Progenitor cell of endocrine pancreas (in vitro differentiated cells): ENCODE measurements at places on chromosomes 7 and 10. TPM values are rescaled to one million over a fixed set of nuclear protein-coding genes. Genes with fewer than 3 reads are reported as not detected.

NOS3 gene
- total RNA-seq: 0.74 and 1.1 TPM in 2 replicates

TRIM73 gene
- total RNA-seq: 10.2 and 11.3 TPM in 2 replicates

OR2A12 gene
- not detected in 2 replicates for total RNA-seq

RBP3 gene
- 0.10 TPM in 1 of 2 replicates, not detected in the other for total RNA-seq

- DNase-seq: no peak
Observed at GRCh38 chr10:18197706-18198105, 57.5 kb downstream of the CACNB2 start.

GRCh38 chr7:69692611-69693010, 94.3 kb downstream of the AUTS2 start:
- no peak for DNase-seq

- no peak for DNase-seq
Observed at GRCh38 chr10:132716691-132717490, 69.1 kb downstream of the NKX6-2 start.

DNA sequence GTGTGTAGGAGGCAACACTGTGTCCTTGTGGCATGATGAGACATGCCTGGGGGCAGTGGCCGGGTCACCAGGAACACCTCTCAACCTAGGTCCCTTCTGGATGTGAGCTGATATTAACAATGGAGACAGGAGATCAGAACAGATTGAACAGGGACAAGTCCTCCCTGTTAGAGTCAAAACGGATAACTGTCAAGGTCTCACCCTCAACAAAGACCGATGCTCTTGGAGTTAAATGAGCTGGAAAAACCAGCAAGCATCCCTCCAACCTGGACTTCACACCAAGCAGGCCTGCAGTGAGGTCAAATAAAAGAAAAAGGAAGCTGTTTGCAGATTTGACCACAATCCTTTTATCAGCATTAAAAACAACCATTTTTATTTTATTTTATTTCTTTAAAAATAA, 49.0 kb downstream of the SLIT1 start:
- DNase-seq: no peak

OPN4 gene
- total RNA-seq: not detected in 2 replicates

GRCh38 chr7:40680657-40681056, 545.9 kb downstream of the SUGCT start:
- no peak for DNase-seq

- DNase-seq: no peak
Observed at GRCh38 chr10:549391-549790, 140.1 kb downstream of the DIP2C start.

CABCOCO1 gene
- 1.2 TPM in 1 of 2 replicates, not detected in the other for total RNA-seq

DNA sequence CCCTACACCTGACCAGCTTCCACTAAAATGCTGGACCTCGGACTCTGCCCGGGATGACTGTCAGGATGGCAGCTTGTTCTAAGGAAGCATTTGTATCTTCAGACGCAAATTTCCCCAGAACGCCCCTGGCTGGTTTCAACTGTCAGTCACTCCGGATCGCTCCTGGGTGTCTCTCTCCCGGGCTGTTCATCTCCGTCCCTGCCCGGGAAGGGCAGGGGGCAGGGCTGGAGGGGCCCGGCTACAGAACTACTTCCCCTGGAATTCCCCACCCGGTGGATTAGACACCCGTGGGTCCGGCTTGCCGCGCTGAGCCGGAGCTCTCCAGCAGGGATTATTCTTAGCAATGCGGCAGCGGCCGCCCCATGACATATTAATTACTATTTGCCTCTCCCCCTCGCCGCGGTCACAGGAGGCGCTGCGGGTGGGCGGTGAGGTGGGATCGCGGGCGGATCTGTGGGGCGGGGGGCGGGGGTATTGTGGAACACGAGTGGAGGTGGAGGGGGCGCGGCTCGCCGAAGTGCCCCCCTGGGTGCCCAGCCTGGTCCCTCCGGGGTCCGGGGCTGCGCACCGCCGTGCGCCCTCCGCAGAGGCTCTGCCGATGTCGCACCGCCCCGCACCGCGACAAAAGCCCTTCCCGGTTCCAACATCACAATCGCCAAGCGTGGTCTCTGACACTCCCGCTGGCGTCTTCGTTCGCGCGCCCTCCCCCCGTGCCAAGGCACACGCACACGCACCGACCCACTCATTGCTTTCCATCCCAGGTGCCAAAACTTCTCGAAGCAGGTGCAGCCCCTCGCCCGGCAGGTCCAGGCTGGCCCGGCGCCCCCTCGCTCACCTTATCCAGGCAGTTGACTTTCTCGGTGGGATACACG, 276.1 kb upstream of the NEBL start:
- no peak for DNase-seq
